Stimulated activated naive CD8-positive, alpha-beta T cell treated with anti-CD3 and anti-CD28 coated beads, Interleukin-15, Interleukin-2, amounts not matched to agents 100 U/mL and 50 U/mL, for 24 hours (primary cell): ENCODE measurements at places on chromosomes 1 and 21.

GRCh38 chr21:39384674-39385298, 35.9 kb upstream of the HMGN1 start:
- DNase-seq, result no peak

DNA sequence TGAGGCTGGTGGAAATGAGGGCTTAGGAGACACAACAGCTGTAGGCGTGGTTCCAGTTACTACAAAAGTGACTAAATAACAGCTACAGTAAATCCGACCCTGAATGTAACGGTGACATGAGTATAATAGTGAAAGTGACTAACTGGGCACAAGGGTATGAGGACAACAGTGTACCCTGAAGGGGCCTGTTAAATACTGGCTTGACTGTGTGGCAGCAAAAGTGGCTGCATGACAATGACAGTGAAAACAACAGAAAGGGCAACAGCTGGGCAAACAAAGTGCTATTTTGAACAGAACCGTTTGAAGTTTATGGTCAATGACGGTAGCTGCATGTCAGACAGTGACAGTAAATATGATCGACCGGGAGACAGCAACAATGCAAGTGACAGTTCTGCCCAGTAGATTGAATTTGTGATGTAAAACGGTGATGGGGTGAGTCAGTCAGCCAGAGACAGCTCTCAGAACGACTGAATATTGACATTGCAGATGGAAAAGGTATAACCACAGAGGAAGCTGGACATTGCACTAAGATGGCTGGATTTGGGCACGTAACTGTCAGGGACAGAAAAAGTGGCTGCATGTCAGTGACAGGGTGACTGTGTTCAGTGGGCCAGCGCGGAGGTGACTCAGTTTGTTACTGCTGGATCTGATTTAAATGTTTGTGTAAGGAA, 1.2 kb upstream of the ZBTB40 start:
- DNase-seq, result no peak

DNA sequence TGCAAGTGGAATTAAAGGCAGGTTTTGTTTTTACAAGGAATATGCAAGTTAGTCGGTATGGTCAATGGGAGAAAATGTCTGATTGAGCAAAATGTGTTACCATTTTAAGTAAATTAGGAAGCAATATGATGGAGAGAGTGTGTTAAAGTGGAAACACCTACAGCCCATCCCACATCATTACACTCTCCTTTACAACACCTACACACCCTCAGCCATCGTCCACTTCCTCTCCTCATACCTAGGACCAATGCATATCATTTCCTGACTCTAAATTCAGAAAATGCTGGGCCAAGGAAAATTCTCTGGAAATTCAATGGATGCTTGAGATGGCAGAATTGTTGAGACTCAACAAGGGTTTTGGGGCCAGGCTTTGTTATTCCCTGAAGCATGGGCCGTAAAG, 16.4 kb upstream of the CCDC190 start:
- no peak for DNase-seq

- DNase-seq, result no peak
These were observed 11.5 kb downstream of the GPR3 start for GRCh38 chr1:27403931-27404330.

DNA sequence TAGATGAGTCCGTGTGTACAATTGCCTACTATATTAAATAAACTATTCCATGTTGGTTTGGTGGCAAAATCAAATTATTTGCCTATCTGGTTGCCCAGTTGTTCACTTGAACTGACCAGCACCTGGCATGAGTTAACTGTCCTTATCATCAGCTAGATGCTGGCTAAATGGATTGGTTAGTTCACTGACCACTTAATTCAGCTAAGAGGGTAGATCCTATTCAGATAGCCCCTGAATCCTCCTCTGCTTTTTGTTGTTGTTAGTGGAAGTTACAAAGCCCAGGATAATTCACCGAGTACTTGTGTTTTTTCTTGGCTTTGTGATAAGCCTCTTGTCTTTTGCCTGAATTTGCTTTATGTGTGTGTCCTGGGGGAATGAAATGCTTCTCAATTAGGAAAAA, 22.8 kb upstream of the CD53 start:
- no peak for DNase-seq

DNA sequence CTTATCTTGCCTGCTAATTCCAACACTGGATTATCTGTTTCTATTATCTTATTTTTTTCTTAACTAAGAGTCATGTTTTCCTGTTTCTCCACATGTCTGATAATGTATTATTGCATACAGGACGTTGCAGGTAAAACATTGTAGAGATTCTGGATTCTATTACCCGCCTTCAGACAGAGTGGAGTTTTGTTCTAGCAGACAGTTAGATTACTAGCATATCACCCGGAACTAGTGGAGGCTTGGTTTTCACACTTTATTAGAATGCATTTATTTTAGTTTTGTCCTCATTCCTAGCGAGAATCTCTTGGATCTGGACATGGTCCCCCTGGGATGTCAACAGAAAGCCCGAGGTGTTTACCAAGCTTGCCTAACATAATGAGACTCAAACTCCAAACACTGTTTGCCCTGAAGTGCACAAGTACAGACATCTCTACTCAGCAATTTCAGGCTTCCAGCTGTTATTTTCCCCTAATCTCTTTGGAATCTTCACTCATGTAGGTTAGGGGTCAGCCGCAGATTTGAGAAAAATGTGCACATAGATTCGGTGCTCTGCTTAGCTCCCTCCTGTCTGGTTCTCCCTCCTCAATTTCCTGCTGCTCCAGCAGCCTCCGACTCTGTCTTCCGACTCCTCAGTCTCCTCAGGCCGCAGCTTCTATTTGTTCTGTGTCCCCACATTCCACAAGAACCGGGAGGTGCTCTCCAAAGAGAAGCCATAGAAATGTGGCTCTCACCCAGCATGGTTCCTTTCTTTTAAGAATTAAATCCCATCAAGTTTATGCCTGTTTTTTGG, 36.8 kb upstream of the PTPRF start:
- no peak for DNase-seq

DNA sequence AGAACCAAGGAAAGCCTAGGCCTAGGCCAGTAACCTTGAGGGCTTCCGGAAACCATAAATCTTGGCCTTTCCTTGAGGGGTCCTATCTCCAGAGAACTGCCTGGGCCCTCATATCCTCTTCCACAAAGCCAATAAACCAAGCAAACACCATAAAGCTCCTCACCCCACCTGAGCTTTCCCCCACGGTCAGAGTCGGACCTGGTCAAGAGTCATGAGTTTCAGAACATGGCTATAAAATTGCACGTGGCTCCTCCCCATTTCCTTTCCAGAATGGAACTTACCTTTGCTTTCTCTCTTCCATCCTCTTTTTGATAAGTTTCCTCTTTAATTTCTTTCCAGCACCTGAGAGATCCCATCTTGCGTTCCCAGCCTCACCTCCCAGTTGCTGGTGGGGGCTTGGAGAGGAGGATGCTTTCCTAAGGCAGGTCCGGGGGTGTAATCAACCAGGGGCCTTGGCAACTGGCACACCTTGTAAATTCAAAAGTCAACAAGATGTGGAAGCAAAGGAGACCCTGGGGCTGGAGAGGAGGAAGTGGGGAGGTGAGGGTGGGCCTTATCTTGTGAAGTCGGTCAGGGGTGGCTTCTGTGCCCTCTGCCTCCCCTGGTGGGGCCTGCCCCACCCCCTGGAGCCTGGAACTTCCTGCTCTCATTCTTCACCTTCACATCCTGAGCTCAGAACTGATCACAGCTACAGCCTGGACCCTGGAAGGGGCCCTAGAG, 259.9 kb downstream of the FOXD2 start:
- DNase-seq, result no peak

DNA sequence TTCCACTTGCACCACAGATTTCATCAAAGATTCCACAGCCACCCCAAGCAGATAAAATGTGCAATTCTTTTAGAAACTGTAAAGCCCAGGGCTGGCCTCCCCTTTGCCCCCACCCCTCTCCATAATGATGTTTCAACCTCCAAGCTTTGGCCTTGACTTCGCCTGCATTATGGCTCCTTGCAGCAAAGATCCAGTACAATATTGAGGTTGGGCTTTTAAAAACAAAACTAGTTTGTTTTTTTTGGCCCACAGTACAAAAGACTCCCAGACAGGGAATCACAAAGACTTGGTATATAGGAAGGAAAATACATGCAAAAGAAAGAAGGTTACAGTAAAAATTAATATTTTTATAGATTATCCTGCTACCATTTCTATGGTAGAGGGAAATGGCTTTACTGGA, 356.5 kb upstream of the PTBP2 start:
- no peak for DNase-seq

GRCh38 chr1:111202707-111203623, 2.5 kb upstream of the DENND2D start:
- DNase-seq, result no peak

DNA sequence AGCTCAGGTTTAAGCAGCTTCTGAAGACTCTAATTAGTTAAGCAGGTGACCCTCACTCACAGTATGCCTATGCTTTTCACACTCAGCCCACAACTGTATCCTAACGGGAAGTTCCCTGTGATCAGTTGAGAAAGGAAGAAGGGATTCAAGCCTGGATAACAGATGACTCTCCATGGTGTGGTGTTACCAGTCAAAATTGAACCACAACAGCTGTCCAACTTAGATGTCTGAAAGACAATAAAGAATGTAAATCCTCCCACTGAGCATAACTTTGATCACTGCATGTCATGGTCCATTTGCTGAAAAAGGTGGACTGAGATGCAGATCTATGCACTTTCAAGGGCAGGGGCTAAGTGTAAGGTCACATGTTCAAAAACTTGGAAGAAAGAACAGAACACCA, 32.3 kb upstream of the DIPK1A start:
- no peak for DNase-seq

GRCh38 chr1:204080163-204080903, 7.4 kb downstream of the SOX13 start:
- DNase-seq, result no peak

DNA sequence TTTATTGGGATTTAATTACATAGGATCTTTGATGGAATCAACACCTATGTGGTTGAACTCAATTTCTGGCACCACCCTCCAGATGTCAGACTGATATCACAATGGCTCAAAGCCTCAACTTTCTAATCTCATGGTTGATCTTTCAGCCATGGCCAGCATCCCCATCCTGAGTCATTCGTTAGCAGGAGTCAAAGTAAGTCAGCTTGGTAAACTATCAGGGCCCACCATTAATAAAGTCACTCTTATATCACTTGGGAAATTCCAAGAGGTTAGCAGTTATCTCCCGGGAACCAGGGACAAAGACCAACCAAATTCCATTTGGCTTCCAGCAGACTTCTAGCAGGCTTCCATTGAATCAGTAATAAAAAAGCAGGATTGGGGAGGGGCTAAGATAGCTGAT, 50.7 kb upstream of the TNFSF4 start:
- no peak for DNase-seq

DNA sequence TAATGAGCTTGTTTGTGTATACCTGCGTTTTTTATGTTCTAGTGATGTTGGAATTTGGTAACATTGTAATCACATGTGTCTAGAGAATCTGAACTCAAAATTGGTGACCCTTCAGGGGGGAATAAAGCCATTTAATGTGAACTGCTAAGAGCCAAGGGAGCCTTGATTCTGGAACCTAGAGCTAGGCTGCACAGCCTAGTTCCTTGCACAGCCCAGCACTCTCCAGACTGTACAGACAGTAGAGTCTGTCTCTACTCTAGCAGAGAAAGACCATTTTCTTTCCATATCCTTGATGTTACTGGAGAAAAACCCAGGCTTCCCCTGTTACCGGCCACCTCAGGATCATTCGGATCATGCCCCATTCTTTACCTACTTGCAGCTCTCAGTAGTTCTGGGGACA, 8.6 kb downstream of the ARV1 start:
- DNase-seq, result no peak

GRCh38 chr21:15493646-15494045, 236.1 kb upstream of the USP25 start:
- DNase-seq, result no peak

GRCh38 chr1:36475910-36476604, 6.7 kb downstream of the CSF3R start:
- DNase-seq, result no peak

DNA sequence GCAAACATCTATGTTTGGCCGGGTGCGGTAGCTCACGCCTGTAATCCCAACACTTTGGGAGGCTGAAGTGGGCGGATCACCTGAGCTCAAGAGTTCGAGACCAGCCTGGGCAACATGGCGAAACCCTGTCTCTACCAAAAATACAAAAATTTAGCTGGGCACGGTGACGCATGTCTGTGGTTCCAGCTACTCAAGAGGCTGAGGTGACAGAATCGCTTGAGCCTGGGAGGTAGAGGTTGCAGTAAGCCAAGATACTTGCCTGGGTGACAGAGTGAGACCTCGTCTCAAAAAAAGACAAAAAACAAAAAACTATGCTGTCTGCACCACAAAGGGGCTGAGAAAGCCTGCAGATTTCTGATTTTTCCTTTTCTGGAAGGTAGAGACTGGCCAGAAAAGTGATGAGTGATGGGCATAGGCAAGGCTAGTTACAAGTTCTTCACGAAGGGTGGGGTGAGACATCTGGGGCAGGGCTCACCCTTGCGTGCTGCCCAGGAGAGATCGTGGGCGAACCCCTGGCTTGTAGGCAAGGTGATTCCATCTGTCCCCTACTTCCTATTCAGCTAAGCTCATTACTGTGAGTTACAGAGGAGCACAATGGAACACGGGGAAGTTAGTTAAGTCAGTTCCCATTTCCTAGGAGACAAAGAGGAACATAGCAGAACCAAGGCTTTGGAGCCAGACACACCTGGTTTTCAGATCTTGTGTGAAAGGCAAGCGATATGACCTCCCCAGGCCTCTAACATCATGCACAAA, 3.2 kb downstream of the SLC2A1 start:
- DNase-seq, result peak; percentile 14

GRCh38 chr1:194816859-194817258, 1630.4 kb upstream of the B3GALT2 start:
- DNase-seq, result no peak

DNA sequence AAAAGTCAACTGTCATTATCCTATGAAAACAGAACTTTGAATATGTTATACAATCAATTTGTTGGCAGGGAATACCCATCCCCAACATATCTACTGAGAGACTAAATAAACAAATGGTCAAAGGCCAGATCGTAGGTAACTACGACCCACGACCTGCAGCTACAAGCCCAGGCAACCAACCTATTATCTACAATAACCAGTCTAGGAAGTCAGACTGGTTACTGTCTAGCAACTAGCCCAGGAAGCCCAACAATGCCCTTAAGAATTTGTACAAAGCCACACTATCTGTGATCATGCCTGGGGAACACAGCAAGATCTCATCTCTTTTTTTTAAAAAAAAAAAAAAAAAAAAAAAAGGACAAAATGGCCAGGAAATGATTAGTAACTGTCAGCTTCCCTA, 58.7 kb downstream of the SMYD3 start:
- no peak for DNase-seq

- DNase-seq, result no peak
These were observed 224.7 kb upstream of the GJB5 start for GRCh38 chr1:34529935-34530859.

DNA sequence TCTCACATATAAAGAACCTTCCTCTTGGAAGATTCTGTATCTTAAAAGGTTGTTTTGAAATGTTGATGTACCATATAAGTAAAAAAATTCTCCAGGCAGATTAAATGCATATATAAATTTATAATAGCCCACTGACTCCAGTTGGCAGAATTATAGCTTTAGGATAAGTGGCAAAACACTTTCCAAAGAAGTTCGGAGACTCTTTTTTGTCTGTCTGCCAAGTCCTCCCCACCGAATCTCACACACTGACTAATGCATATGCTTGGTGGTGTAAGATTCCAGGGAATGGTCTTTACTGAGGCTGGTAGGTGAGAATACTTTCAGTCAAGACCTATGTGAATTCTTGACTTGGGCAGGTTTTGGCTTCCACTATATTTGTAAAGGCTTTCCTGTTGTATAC, 724.3 kb upstream of the CXADR start:
- no peak for DNase-seq

GRCh38 chr1:2257245-2257627, 29.1 kb downstream of the SKI start:
- DNase-seq, result no peak

- DNase-seq, result no peak
These were observed 56.0 kb downstream of the ZMYM4 start for GRCh38 chr1:35324486-35324885.
